ENCODE measurements at places on chromosomes 5 and 9.

DNA sequence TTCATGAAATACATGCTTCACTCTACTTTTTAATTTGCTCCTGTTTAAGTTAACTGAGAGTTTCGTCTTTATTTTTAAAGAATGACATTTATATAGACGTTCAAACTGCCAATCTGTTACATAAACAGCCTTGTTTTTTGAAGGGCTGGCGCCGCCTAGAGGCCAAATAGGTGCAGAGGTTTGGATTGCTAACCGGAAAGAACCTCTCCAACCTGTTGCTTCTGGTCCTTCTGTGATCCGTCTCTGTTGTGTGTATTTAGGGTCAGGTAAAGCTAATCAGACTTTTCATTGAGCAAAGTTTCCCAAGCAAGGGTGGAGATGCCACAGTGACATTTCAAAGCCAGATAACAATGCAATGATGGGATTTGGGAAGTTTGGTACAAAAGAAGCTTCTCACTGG is 39.5 kb upstream of the GLIS3 start:
- H3K4me3 ChIP-seq: peak overlapping the region; percentile 56
- H3K27me3 ChIP-seq: no peaks in the 10 kb centered on the region
- H3K27ac ChIP-seq: no peak overlapping the region
- H3K36me3 ChIP-seq: no peaks in the 10 kb centered on the region
- peak; percentile 62 for DNase-seq
- peaks cover 10% of the 10 kb centered on the region for H3K4me1 ChIP-seq

DNA sequence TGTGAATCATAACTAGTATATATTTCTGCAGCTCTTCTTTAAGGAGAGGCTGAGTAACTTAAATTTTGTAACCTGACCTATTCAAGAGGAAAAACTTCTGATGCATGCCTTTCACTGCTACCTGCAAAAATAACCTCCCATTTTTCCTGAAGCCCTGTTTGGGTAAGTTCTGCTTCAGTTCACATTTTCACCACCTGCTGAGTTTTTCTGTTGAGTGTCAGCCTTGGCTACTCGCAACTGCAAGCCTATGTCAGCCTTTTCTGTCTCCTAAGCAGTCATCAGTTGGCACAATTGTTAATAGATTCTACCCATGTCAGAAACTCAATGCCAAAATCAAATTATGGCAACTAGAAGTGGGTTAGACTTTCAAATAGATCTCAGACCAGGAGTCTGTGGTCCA is 8.2 kb upstream of the TNFAIP8 start:
- H3K27ac ChIP-seq: no peak overlapping the region
- H3K4me3 ChIP-seq: no peak overlapping the region
- H3K27me3 ChIP-seq: peaks cover under 1% of the 10 kb centered on the region
- H3K4me1 ChIP-seq: peaks cover 12% of the 10 kb centered on the region
- no peaks in the 10 kb centered on the region for H3K36me3 ChIP-seq
- no peak for DNase-seq

- H3K4me1 ChIP-seq: no peaks in the 10 kb centered on the region
- no peak overlapping the region for H3K27ac ChIP-seq
- peaks cover 61% of the 10 kb centered on the region for H3K36me3 ChIP-seq
Measured at GRCh38 chr9:17246770-17247169, 111.9 kb downstream of the CNTLN start.

- H3K27me3 ChIP-seq: no peaks in the 10 kb centered on the region
- no peak for DNase-seq
- no peak overlapping the region for H3K27ac ChIP-seq
- H3K4me1 ChIP-seq: no peaks in the 10 kb centered on the region
Measured at GRCh38 chr5:159041444-159042198, 58.1 kb downstream of the EBF1 start.

DNA sequence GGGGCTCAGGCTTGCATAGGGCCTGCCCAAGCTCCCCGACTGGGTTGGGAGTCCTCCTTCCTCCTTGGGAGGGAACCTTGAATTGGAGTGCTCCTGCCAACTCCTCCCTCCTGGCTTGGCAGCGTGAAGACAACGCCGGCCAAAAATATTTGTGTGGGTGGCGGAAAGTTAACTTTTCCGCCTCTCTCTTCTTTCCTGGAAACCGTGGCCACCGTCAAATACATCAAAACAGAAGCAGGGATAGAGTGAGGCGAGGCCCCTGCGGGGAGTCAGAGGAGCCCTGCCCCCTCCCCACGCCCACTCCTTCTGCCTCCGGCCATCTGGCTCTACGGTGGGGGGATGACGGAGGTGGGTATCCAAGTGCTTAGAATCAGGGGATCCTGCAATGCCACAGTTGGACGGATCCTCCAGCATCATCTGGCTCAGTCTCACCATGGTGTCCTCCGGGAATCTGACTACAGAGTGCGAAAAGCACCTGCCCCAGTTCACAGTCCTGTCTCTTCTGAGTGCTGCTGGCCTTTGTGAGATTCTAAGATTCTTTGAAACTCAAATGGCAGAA is 25.2 kb upstream of the SYNPO start:
- no peak overlapping the region for H3K27ac ChIP-seq
- no peak for DNase-seq
- H3K36me3 ChIP-seq: no peaks in the 10 kb centered on the region

DNA sequence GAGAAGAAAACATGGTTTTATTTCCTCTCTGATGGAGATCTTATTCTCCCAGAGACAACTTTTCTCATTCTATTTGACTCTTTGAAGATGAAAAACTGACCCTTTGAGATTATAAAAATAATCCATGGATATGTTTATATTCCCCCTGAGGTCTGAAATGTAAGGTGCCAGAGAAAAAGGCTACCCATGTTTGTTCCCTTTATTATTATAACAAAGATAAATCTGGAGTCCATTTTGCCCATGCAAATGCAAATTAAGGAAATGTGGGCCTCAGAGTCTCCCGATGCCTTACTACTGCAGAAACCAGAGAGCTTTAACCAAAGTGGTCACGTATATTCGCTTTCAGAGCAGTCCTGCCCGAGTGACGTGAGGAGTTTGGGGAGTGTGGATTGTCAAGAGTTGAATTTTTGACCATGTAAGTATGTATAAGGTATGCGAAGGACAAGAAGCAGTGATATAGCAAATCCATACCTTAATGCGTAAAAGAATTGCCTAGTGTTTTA is 312.5 kb downstream of the RASEF start:
- no peak overlapping the region for H3K27ac ChIP-seq
- DNase-seq: no peak
- no peak overlapping the region for H3K4me3 ChIP-seq

- no peaks in the 10 kb centered on the region for H3K27me3 ChIP-seq
- DNase-seq: no peak
- no peaks in the 10 kb centered on the region for H3K4me1 ChIP-seq
- H3K27ac ChIP-seq: no peak overlapping the region
- H3K36me3 ChIP-seq: no peaks in the 10 kb centered on the region
Measured at GRCh38 chr9:136255166-136255538, 9.5 kb upstream of the QSOX2 start.

- peaks cover 24% of the 10 kb centered on the region for H3K27me3 ChIP-seq
- no peak for DNase-seq
- H3K36me3 ChIP-seq: no peaks in the 10 kb centered on the region
- H3K4me3 ChIP-seq: no peak overlapping the region
- no peak overlapping the region for H3K27ac ChIP-seq
- no peaks in the 10 kb centered on the region for H3K4me1 ChIP-seq
Measured at GRCh38 chr5:175236176-175236575, 207.8 kb downstream of the DRD1 start.

DNA sequence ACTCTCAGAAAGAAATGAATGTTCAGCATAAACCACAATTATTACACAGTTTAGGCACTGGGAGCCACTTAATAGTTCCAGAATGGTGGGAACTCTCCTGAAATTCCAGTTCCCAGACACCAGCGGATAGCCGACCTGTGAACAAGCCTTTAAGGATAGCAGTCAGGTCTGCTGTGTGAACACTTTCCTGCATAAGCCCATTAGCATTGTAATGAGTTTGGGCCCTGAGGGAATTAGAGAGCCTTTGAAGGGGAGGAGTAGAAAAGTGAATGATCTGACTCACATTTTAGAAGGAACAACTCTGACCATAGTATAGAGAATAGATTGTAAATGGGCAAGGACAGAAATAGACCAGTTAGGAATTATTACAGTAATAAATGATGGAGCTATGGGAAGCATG is 189.1 kb downstream of the ADGRV1 start:
- no peak overlapping the region for H3K4me3 ChIP-seq
- no peak overlapping the region for H3K27ac ChIP-seq
- H3K27me3 ChIP-seq: no peaks in the 10 kb centered on the region
- no peak for DNase-seq
- peaks cover 29% of the 10 kb centered on the region for H3K36me3 ChIP-seq

- DNase-seq: no peak
- H3K4me3 ChIP-seq: no peak overlapping the region
- no peak overlapping the region for H3K27ac ChIP-seq
- peaks cover 25% of the 10 kb centered on the region for H3K27me3 ChIP-seq
Measured at GRCh38 chr9:119834064-119834620, 464.9 kb upstream of the BRINP1 start.

GRCh38 chr9:121358751-121359150 is 11.3 kb downstream of the STOM start:
- DNase-seq: no peak
- H3K4me1 ChIP-seq: peaks cover 4% of the 10 kb centered on the region
- H3K27ac ChIP-seq: no peak overlapping the region
- H3K4me3 ChIP-seq: no peak overlapping the region
- H3K36me3 ChIP-seq: no peaks in the 10 kb centered on the region
- no peaks in the 10 kb centered on the region for H3K27me3 ChIP-seq

GRCh38 chr5:103519550-103519949 is 43.0 kb downstream of the NUDT12 start:
- DNase-seq: no peak
- no peaks in the 10 kb centered on the region for H3K36me3 ChIP-seq
- H3K27ac ChIP-seq: no peak overlapping the region
- no peaks in the 10 kb centered on the region for H3K27me3 ChIP-seq

GRCh38 chr5:143244990-143245389 is 158.5 kb downstream of the NR3C1 start:
- H3K4me3 ChIP-seq: no peak overlapping the region
- no peaks in the 10 kb centered on the region for H3K36me3 ChIP-seq
- no peak for DNase-seq
- H3K27ac ChIP-seq: no peak overlapping the region
- no peaks in the 10 kb centered on the region for H3K27me3 ChIP-seq

DNA sequence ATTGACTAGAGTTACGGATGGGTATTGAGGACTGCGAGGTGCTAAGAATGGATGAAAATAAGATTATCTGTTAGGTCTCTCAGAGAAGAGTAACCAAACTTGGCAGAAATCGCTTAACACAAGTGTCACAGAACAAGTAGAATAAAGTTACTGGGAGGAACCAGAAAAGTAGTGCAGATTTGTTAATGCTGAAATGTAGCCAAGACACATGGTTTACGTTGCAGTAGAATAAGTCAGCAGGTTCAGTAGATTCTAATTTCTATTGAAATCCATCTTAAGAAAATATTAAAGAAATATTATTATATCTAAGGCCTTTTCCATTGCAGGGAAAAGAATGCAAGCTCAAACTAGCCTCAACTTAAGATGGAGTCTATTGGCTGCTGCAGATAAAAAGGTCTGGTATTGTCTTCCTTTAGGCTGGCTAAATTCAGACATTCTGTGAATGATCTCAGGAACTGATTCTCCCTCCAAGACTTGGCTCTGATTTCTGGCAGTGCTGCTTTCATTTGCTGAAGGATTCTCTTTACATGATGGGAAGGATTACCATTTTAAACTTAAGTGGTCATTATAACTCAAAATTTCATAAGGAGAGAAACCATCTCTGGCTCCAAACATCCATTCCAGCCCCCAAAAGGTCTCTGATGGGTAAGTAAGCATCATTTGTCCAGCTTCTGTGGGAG is 314.9 kb downstream of the MARCHF11 start:
- no peak overlapping the region for H3K4me3 ChIP-seq
- peaks cover 15% of the 10 kb centered on the region for H3K36me3 ChIP-seq
- peaks cover 14% of the 10 kb centered on the region for H3K4me1 ChIP-seq
- H3K27me3 ChIP-seq: no peaks in the 10 kb centered on the region
- DNase-seq: no peak
- H3K27ac ChIP-seq: no peak overlapping the region

- no peak for DNase-seq
- H3K36me3 ChIP-seq: peaks cover 23% of the 10 kb centered on the region
- no peak overlapping the region for H3K4me3 ChIP-seq
- H3K4me1 ChIP-seq: peaks cover 22% of the 10 kb centered on the region
- no peak overlapping the region for H3K27ac ChIP-seq
Measured at GRCh38 chr5:157339409-157339808, 73.5 kb downstream of the CYFIP2 start.

DNA sequence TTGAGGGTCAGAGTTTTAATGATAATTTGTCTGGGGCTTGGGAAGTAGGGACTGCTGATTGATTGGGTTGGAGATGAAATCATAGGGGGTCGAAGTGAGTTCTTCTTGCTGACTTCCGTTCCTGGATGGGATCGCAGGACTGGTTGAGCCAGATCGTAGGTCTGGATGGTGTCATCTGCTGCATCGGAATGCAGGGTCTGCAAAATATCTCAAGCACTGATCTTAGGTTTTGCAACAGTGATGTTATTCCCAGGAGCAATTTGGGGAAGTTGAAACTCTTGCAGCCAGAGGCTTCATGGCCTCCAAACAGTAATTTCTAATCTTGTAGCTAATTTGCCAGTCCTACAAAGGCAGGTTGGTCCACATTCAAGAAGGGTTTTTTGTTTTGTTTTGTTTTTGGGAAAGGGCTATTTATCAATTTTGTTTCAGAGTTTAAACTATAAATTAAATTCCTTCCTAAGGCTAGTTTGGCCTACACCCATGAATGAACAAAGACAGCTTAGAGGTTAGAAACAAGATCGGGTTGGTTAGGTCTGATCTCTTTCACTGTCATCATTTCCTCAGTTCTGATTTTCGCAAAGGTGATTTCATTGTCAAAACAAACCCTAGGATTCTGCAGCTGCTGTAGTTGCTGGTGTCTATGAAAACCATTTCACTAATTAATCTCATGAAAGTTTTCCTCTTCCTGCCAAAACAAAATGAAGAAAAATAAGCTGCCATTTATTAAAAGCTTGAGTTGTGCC is 388.0 kb downstream of the TMEM232 start:
- DNase-seq: no peak
- H3K27ac ChIP-seq: no peak overlapping the region
- peaks cover 5% of the 10 kb centered on the region for H3K4me1 ChIP-seq
- no peaks in the 10 kb centered on the region for H3K36me3 ChIP-seq

- H3K27ac ChIP-seq: no peak overlapping the region
- no peaks in the 10 kb centered on the region for H3K27me3 ChIP-seq
- DNase-seq: no peak
- no peaks in the 10 kb centered on the region for H3K36me3 ChIP-seq
- no peaks in the 10 kb centered on the region for H3K4me1 ChIP-seq
Measured at GRCh38 chr9:134420281-134420845, 94.1 kb downstream of the RXRA start.

- peaks cover 12% of the 10 kb centered on the region for H3K4me1 ChIP-seq
- no peak for DNase-seq
- H3K27me3 ChIP-seq: no peaks in the 10 kb centered on the region
- no peak overlapping the region for H3K27ac ChIP-seq
- H3K36me3 ChIP-seq: peaks cover 15% of the 10 kb centered on the region
Measured at GRCh38 chr5:172079876-172080275, 73.4 kb upstream of the FBXW11 start.

DNA sequence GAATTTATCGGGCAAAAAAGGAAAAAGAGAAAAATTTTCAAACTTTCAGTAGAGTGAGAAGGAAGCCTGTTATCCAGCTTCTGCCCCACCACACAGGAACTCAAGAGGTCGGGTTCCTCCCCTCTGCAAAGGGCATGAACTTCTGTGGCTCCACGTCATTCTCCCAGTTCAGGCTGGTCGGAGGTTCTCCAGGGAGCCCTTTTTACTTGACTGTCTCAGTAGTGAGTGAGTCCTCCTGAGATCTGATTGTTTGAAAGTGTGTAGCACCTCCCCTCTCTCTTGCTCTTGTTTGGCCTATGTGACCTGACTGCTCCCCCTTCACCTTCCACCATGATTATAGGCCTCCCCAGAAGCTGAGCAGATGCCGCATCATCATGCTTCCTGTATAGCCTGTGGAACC is 9.7 kb downstream of the SPINK1 start:
- H3K4me3 ChIP-seq: no peak overlapping the region
- H3K27ac ChIP-seq: peak overlapping the region; percentile 41
- no peaks in the 10 kb centered on the region for H3K27me3 ChIP-seq
- peaks cover 9% of the 10 kb centered on the region for H3K4me1 ChIP-seq
- no peak for DNase-seq
